Right kidney (tissue), 9 donors: ENCODE measurements at places on chromosomes 6 and 20.

GRCh38 chr20:24033151-24033550, 44.6 kb upstream of the GGTLC1 start:
- no peak for DNase-seq

DNA sequence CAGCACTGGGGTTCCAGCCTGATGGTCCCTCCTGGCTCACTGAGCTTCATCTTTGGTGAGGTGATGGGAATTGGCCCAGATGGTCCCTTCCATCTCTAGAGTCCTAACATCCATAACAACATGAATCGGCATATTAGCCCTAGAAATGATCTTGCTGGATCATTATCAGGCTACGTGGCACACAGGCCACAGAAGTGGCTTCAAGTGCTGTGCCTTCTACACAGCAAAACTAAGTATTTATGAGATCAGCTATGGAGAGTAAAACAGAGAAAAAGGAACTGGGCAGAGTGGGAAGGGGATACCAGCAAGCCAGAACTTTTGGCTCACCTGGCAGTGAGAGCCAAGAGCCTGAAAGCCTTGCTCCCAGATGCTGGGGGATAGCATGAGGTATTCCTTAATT, 116.9 kb downstream of the TRERF1 start:
- DNase-seq: no peak

GRCh38 chr6:118319416-118319815, 228.7 kb upstream of the PLN start:
- DNase-seq: no peak

DNA sequence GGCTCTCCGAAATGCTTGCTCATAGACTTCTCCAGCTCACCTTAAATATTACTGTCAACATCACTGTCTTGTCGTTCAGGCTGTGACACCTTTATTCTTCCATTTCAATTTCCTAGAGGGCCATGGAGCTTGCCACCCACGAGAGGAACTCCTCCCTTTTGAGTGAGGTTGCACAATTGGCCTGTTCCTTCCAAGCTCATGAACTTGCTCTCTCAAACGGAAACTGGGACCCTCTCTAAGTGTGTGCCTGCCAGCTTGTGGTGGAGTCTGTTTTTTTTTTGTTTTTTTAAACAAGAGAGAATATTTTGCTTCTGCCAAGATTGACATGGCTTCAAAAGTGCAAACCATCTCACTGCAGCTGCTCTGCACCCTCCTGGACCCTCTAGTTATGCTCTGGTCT, 19.3 kb upstream of the IYD start:
- DNase-seq: no peak

- DNase-seq: no peak
These were observed 120.8 kb upstream of the BCLAF1 start for GRCh38 chr6:136410201-136411024.

GRCh38 chr6:137802408-137803182, 64.5 kb upstream of the TNFAIP3 start:
- no peak for DNase-seq

- no peak for DNase-seq
These were observed 15.7 kb downstream of the AHI1 start for GRCh38 chr6:135481783-135482369.
